D721Med (cell line): ENCODE measurements at places on chromosomes 5 and 9.

DNA sequence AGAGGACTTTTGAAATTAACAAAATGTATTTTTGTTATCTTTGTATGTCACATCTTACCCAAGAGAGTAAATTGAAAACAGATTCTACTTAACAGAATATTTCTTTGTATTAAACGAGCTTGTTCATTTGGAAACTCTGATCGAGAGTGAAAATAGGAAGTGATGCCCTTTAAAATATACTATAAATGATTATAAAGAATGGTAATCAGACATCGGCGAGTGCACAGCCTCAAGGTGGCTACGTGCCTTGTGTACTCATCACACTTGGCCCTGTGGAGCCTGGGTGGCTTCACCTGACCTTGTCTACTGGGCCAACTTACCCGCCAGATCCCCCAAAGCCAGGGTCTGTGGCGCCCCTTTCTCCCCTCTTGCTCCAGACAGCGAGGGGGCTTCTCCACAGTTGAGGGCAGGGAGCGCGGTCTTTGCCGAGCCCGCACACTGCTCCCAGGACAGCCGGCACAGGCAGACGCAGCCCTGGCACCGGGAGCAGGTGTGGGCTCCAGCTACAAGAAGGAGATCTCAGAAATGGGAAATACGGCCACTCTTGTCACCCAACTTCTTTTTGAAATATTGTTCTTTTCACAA, 243.2 kb downstream of the CEMIP2 start:
- DNase-seq = no peak

GRCh38 chr5:171205375-171205774, 103.7 kb upstream of the TLX3 start:
- DNase-seq = no peak

DNA sequence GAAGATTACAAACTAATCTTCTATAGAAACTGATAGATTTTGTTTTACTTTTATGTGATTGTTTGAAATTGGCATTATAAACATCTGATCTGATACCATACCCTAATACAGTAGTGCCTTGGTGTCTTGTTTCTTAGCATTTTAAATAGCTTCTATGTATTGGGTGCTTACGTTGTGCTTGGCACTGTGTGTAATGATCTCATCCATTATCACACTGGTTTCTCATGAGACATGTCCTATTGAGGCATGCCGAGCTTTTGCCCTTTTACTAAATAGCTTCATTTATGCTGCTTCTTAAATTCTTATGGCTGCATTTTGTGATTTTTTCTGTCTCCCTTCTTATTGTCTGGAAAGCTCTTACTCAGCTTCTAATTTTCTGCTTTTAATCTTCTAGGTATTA, 48.2 kb upstream of the TLR4 start:
- no peak for DNase-seq

DNA sequence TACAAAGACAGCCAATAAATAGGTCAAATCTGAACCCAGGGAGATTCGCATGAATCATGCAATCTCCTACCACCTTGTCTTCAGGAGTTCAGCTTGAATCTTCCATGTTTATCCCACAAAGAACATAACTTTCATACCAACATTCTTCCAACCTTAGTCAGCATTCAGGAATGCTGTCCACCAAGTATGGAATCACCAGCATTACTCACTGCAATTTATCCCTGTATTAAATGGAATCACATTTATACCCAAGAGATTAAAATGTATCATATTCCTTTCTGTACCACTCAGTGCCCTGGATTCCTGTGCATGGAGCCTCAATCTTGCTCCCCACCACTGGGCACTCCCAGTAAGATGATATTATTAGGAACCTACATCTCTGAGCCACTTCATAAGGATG, 162.6 kb downstream of the GLIS3 start:
- DNase-seq = no peak

DNA sequence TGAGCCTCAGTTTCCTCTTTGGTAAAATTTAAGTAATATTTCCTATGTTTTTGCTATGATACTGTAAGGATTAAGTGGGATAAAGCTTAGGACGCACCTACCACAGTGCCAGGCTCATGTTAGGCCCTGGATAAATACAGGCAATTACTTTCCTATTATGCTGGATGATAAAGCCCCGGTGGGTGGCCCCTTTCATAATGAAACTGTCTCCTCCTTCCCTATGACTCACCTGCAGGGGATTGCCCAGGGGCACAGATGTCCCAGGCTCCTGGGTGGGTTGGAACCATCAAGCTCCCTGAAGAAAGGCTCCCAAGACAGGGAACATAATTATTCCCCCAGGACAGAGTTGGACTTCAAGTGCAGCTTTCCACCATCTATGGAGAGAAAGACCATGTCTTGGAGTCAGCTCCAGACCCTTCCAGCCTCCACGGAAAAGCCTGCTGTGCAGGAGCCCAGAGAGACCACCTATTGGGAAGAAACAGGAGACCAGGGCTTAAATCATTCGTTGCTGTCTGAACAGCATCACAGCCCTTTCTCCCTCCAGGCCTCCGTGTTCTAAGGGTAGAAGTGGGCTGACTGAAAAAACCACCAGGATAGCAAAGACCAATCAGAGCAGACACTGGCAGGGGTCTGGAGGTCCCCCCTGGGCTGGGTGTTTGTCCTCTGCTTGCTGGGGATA, 43.2 kb upstream of the FOXE1 start:
- DNase-seq = no peak
